Aorta (tissue), 5 donors: ENCODE measurements at places on chromosomes 3 and 15. TPM values are rescaled to one million over a fixed set of nuclear protein-coding genes. Genes with fewer than 3 reads are reported as not detected.

Gene NR2E3
- total RNA-seq, result 3.2 TPM

- peak; percentile 49 for DNase-seq
Measured at GRCh38 chr3:32200490-32200889, 38.0 kb upstream of the CMTM8 start.

- no peak for DNase-seq
Measured at GRCh38 chr3:58369038-58369437, 36.3 kb downstream of the PXK start.

Gene GOLGA8M
- total RNA-seq, result 4.3 TPM

GRCh38 chr3:113552851-113553250, 20.5 kb downstream of the SIDT1 start:
- no peak for DNase-seq

GRCh38 chr15:33341953-33342352, 31.2 kb downstream of the RYR3 start:
- DNase-seq, result no peak

- no peak for DNase-seq
Measured at GRCh38 chr3:14122301-14122700, 2.4 kb downstream of the CHCHD4 start.

DNA sequence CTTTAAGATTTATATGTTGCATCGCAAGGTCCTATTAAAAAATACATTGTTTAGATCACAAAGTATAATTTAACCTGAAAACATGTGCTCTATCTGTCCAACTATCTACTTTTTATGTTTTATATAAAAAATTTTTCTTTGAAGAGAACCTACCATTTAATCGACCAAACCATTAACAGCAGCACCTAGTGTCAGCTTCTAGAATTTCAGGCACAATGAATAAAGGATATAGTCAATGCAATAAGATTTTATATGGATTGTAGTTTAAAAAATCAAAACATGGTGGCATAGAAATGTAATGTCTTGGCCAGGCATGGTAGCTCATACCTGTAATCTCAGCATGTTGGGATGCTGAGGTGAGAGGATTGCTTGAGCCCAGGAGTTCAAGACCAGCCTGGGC, 313.7 kb downstream of the GAP43 start:
- no peak for DNase-seq

- no peak for DNase-seq
Measured at GRCh38 chr3:78571486-78571885, 1196.3 kb downstream of the ROBO1 start.

- DNase-seq, result peak; percentile 87
Measured at GRCh38 chr15:75454471-75455378, 3.2 kb upstream of the SIN3A start.

DNA sequence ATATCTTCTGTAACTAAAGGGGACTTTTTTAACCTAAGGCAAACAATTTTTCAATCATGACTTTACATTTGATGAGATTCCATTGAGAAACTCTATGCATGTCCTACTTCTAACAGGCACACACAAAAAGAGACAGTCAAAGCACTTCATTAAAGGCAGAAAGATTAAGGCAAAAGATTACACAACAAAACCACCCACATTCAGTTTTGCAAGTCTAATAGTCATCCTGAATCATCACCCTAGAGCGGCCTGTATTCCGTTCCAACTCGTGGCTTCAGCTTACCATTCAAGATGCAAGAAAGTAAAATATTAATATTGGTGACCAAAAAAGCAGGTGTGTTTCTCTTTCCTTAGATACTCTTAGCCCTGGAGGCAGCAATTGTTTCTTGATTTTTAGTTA, 205.9 kb downstream of the P3H2 start:
- no peak for DNase-seq

DNA sequence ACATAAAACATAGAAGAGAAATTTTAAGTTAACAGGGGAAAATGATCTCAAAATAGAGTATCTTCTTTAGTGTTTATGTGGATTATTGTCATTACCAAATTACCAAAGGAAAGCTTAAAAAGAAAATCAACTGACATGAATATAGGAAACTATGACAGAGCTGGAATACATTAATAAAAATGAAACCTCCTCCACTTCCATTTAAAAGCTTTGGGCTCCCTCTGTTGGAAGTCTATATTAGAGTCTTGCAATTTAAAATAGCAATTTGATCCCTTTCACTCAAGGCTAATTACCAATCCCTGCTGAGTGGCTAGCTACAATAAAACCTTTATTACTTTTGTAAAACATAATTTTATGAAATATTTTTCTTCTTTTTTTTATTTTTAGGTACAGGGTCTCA, 61.4 kb upstream of the IMPG2 start:
- no peak for DNase-seq

DNA sequence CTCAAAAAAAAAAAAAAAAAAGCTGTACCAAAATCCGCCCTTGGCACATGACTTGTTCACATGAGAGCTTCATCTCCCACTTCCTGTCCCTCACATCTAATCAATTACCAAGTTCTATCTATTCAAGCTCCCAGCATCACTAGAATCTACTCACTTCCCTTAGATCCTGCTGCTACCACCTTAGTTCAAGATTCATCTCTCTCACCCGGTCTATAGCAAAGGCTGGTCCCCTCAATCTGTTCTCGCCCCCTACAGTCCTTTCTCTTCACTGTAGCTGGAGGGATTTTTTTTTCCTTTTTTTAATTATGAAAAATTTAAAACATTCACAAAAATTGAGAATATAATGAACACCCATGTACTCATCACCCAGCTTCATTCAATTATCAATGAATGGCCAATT, 16.7 kb upstream of the GPR160 start:
- no peak for DNase-seq

Gene NFKBIZ
- 109 TPM for total RNA-seq

DNA sequence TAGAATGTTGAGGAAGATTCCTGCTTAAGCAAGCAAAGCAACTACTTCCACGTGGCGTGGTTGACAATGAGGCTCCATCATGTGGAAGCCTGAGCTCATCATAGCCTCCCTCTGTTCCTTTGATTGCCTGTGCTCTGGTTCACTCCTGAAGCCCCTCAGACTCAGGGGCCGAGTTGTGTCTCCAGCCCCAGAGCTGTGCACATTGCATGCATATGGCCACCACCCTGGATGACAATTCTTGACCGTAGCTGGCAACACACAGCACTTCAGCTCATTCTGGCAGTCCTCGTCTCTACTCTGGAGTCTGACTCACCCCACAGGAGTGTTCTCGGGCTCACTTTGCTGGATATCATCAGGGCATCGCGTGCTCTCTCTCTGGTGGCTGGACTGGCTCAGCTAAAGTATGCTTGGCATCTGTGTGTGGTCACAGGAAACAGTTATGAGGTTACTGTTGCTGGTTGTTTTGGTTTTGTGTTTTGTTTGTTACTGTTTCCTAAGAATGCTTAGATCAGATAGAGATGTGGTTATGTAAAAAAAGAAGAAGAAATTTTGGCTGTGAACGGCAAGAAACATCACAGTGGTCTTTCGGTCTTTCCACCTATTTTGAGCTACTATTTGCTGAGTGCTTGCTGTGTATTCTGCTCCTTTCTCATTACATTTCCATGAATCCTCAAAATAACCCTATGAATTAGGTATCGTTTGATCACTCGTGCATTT, 41.6 kb upstream of the MRPS22 start:
- DNase-seq, result no peak

GRCh38 chr15:80560601-80561400, 134.3 kb upstream of the ABHD17C start:
- DNase-seq, result no peak

DNA sequence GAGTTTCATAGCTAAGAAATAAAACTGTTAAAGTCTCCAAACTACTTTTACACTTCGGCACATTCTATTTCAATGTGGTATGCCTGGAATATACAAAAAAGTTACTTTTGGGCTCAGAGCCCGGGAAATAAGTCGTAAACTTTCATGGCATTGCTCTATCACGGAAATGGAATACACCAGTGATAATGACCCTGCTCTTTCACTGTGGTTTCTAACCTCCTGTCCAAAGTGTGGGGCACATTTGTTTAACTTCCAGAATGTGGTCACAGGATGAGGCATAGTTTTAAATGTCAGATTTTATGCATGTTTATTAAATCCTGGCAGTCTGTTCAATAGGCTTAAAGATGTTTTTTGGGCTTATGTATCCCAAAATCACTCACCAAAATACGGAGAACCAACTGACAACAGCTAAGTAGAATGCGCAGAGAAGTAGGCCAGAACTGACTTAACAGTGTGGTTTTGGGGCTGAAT, 5.1 kb downstream of the CXCR6 start:
- no peak for DNase-seq

DNA sequence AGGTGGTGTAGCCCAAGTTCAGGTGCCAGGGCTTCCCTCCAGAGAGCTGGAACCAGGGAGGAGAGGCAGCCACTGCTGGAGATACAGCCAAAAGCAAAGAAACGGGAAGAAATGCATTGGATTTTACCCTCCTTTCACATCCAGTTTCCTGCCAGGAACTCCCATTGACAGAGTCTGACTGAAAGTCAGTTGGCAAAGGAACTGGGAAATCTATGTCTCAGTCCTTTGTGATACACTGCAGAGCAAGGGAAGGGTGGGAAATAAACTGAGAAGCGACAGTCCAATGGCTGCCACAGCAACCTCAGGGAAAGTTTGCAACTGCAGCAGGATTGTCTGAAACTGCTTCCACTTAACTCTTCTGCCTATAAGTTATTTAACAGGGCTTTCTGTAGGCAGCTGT, 142.6 kb downstream of the SATB1 start:
- no peak for DNase-seq

Gene CHRD
- total RNA-seq, result 46.5 TPM

DNA sequence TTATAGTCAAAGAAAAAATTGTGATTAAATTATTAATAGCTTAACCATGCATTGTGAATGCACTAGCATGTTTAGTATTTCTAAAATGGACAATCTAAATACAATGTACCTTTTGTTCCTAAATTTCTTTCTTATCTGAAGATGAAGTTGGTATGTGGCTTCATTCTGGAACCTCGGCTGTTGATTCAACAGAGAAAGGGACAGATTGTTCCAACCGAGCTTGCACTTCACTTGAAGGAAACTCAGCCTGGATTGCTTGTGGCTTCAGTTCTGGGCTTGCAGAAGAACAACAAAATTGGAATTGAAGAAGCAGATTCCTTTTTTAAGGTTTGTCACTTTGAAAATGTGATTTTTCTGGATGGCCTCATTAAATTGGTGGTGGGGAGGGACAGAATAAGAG, 32.6 kb downstream of the HPS3 start:
- DNase-seq, result no peak

- no peak for DNase-seq
Measured at GRCh38 chr3:85709346-85709892, 750.6 kb downstream of the CADM2 start.

DNA sequence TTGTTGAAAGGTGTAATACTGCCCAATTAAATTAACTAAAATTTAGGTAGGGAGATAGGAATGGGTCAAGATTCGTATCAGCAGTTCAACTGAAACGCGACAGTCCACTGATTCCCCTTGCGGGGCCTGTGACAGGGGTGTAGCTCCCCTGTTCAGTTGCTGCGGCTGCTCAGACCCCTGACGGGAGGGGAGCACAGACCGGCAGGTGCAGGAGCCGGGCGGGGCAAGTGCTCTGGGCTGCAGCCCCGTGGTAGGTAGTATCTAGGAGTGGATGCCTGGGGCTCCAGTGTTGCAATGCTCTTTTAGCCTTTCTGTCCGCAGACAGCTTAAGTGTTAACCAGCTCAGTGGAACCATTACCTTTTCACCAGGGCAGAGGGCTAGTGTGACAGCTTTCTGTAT, 164.9 kb downstream of the ROBO2 start:
- no peak for DNase-seq

DNA sequence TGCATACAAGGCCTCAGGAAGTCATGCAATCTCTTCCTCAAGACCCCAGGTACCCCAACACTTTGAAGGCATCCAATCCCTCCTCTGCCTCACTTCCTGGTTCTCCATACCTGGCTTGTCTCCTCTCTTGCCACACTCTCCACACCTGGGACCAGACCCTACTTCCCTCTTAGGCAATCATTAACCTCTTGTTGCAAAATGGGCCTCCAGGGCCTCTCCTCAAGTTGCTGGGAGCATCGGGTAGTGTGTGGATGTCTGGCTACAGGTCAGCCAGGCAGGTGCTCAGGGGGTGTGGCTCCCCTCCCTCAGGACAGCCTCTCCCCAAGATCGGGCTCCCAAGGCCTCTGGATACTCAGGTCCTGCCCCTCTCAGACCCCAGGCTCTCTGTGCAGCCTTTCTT, 8.6 kb downstream of the PLA2G4E start:
- no peak for DNase-seq

DNA sequence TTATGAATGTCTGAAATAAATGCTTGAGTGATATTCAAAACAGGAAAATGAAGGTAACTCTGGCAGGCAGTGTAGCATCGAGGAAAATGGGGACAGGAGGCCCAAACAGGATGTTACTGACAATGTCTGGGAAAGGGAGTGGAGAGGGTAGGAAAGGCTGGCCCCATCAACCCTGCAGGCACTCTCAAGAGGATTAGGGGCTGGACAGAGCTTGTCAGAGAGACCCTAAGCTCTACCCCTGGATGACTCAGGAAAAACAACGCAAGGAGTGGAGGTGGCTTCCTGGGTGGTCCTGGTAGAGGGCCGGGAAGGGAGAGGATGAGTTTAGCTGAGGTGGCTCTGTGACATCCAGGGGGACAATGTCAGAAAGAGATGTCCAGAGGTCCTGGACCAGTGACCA, 106.0 kb downstream of the RYK start:
- no peak for DNase-seq
